Motor neuron (in vitro differentiated cells): ENCODE measurements at places on chromosomes 2 and 18. TPM values are rescaled to one million over a fixed set of nuclear protein-coding genes. Genes with fewer than 3 reads are reported as not detected.

The CTAGE1 gene
- total RNA-seq, result 0.24 and 0.43 TPM in 2 replicates

The CCDC102B gene
- total RNA-seq, result 10.5 and 13.3 TPM in 2 replicates

The KCNF1 gene
- total RNA-seq, result 2.2 and 2.5 TPM in 2 replicates

The PARD6G gene
- total RNA-seq, result 6.9 and 7.6 TPM in 2 replicates

The CDC42EP3 gene
- 6.5 and 7.2 TPM in 2 replicates for total RNA-seq
